ENCODE measurements at places on chromosomes 1 and 21. TPM values are rescaled to one million over a fixed set of nuclear protein-coding genes. Genes with fewer than 3 reads are reported as not detected.

GRCh38 chr1:3999941-4000735 lies 100.1 kb upstream of the C1orf174 start:
- H3K27ac ChIP-seq, result no peak overlapping the region
- no peak overlapping the region for H3K4me3 ChIP-seq
- H3K4me1 ChIP-seq, result no peaks in the 10 kb centered on the region
- no peak for DNase-seq

DNA sequence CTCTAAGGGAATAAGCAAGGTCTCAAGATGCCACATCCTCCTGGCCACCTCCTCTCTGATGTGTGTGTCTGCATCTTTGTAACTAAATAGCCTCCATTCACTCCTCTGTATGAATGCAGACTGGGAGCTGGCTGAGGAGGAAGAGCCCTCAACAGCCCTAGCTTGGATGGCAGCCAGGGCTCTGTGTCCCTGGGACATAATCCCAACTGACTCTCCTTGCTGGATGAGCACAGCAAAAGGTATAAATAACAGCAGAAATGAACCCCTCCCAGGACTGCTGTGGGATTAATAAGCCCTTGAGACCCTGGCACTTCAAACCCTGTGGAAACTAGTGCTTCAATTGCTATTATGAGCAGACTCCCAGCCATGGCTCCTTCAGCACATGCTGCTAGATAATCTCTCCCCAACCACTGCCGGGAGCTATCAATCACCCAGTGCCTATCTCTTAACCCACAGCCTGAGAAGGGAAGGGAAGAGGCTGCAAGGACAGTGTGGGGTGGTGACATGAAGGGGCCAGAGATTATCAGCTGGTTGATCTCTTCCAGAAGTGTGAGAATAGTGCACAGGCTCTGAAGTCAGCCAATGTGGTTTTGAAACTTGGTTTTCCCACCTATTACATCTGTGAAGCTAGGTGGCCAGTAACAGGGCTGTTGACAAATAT lies 152.2 kb downstream of the TNR start:
- H3K36me3 ChIP-seq, result no peaks in the 10 kb centered on the region
- no peak for DNase-seq
- no peaks in the 10 kb centered on the region for H3K4me1 ChIP-seq
- H3K4me3 ChIP-seq, result no peak overlapping the region

DNA sequence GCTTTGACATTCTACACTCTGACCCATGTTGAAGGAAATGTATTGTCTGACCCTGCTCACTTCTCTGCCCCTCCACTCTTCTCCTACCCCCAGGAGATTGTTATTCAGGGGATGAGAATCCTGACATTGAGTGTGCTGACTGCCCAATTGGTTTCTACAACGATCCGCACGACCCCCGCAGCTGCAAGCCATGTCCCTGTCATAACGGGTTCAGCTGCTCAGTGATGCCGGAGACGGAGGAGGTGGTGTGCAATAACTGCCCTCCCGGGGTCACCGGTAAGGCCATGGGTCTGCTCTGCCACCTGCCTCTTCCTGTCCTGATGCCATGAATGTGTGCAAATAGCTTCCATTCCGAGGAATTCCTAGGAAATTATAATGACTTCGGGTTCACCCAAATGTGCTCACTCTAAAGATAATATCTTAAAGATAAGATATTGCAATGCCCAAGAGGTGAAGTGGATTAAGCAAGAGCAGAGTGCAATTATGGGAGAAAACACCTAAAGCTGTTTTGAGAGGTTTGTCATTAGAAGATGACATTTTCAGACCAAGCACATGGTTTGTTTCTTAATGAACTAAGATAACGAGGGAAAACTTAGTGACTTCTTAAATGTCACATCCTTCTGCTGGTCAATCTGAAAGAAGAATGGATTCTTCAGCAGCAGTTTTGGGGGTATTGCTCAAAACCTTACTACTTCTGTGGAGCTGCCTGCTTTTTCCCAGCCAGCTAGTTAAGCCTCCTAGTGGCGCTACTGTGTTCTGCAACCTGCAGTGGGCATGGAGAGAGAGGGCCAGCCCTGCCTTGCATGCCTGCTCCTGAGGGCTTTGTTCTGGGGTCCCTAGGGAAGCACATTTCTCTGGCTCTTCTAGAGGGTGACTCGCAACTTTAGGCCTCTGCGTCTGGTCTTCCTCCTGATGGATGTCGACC lies 41.6 kb downstream of the LAMC2 start:
- peaks cover 20% of the 10 kb centered on the region for H3K4me1 ChIP-seq
- H3K27ac ChIP-seq, result no peak overlapping the region
- no peaks in the 10 kb centered on the region for H3K36me3 ChIP-seq
- H3K27me3 ChIP-seq, result no peaks in the 10 kb centered on the region

GRCh38 chr1:226675715-226676357 lies 63.2 kb downstream of the ITPKB start:
- peak overlapping the region; percentile 15 for H3K4me3 ChIP-seq
- no peak overlapping the region for H3K27ac ChIP-seq
- H3K27me3 ChIP-seq, result peaks cover 9% of the 10 kb centered on the region

- H3K36me3 ChIP-seq, result no peaks in the 10 kb centered on the region
- no peak for DNase-seq
- no peak overlapping the region for H3K4me3 ChIP-seq
- H3K27ac ChIP-seq, result no peak overlapping the region
- H3K4me1 ChIP-seq, result peaks cover 7% of the 10 kb centered on the region
Measured at GRCh38 chr1:74429580-74429979, 82.8 kb downstream of the LRRC53 start.

- peaks cover 4% of the 10 kb centered on the region for H3K27me3 ChIP-seq
- H3K27ac ChIP-seq, result no peak within 1 kb of the TSS
- DNase-seq, result peak; percentile 80
- H3K4me3 ChIP-seq, result peak within 1 kb of the TSS; percentile 95
Measured at GRCh38 chr1:95117207-95118066, at the start of gene TLCD4. TSS of gene TLCD4 (plus strand) at chr1:95117355. CDS start at chr1:95143902, 26,547 bp downstream.

DNA sequence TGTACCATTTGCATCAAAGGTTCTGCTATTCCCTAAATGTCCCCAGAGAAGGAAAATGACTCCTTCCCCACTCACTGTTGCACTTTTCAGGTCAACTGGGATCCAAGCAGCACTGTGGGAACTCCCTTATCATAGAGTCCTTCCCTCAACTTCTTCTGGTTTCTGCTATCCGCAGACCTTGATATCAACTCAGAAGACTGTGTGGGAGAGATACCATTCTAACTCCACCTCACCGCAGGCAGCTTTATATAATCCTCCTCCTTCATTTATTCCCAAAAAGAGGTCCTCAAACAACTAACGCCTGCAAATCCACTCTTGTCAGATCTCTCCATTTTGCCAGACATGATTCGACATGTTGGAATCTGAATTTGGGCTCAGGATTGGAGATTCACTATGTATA lies 27.3 kb downstream of the LHX9 start:
- no peaks in the 10 kb centered on the region for H3K36me3 ChIP-seq
- no peak for DNase-seq
- no peaks in the 10 kb centered on the region for H3K27me3 ChIP-seq
- no peak overlapping the region for H3K4me3 ChIP-seq

- DNase-seq, result no peak
- no peak overlapping the region for H3K4me3 ChIP-seq
- peaks cover 25% of the 10 kb centered on the region for H3K4me1 ChIP-seq
Measured at GRCh38 chr1:201310251-201310985, 27.1 kb downstream of the PKP1 start.

GRCh38 chr1:110291241-110292030 lies 47.7 kb upstream of the RBM15 start:
- H3K36me3 ChIP-seq, result no peaks in the 10 kb centered on the region
- H3K4me1 ChIP-seq, result peaks cover 23% of the 10 kb centered on the region
- H3K27ac ChIP-seq, result peak overlapping the region; percentile 57
- H3K27me3 ChIP-seq, result peaks cover 3% of the 10 kb centered on the region
- no peak for DNase-seq

DNA sequence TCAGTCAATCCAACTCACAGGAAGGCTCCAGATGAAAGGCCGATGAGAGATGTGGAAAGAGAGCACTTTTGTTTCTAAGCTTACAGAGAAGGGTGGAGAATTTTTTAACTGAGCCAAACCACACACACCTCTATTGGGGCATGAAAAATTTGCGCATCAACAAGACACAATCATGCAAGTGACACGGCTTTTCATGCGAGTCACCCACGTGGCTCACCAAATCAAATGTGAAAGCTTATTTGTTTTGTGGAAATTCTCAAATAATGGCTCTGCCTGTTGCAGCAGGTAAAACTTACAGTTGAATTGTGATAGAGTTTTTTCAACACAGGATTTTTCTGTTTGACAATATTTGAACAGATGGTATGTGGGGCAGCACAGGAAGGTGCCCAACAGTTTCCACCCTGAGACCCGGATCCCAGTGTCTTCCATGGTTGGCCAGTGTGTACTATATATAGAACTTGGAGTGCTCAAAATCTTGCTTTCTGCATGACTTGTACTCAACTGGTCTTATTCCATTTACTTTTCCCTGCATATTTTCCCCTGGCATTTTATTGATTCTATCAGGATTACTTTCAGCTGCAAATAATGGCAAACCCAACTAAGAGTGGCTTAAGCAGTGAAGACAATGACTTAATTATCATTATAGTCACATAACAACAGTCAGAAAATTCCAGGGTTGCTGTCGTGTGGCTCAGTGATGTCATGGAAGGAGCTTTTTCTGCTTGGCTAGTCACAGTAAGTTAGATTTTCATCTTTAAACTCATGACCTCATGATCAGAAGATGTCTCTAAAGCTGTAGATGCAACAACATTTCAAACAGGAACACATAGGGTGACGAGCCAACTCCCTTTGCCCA lies 90.6 kb upstream of the SIM2 start:
- H3K36me3 ChIP-seq, result peaks cover 6% of the 10 kb centered on the region
- peaks cover 5% of the 10 kb centered on the region for H3K4me1 ChIP-seq
- H3K4me3 ChIP-seq, result no peak overlapping the region
- DNase-seq, result no peak
- no peak overlapping the region for H3K27ac ChIP-seq
- peaks cover 7% of the 10 kb centered on the region for H3K27me3 ChIP-seq

LPAR3 gene
- 14.0 TPM for total RNA-seq

SLC6A9 gene
- 8.9 TPM for total RNA-seq
